ENCODE measurements at places on chromosomes 7 and 10. TPM values are rescaled to one million over a fixed set of nuclear protein-coding genes. Genes with fewer than 3 reads are reported as not detected.

GRCh38 chr10:119644994-119645393, 6.2 kb upstream of the BAG3 start:
- peaks cover 9% of the 10 kb centered on the region for H3K27me3 ChIP-seq
- peaks cover 26% of the 10 kb centered on the region for H3K4me1 ChIP-seq
- no peak overlapping the region for H3K4me3 ChIP-seq
- DNase-seq = no peak

DNA sequence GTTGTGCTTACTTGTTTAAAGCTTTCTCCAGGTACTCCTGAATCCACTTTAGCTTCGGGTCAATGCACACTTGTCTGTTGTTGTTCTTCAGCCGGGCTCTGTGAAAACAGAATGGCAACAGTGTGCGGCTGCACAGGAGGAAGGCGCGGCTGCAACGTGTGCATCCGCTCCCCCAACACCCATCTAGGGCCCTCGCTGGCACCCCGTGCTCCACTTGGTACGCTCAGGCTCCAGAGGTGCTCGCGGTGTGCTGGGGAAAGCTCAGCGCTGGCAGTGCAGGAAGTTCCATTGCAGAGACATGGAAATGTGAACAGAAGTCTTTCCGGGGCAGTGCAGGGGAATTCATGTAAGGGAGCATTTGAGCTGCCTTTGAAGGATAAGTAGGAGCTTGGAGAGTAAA, 6.3 kb downstream of the CXCL12 start:
- no peak for DNase-seq
- H3K27me3 ChIP-seq = peaks cover 11% of the 10 kb centered on the region
- H3K27ac ChIP-seq = no peak overlapping the region
- H3K4me3 ChIP-seq = no peak overlapping the region

- no peak overlapping the region for H3K27ac ChIP-seq
- H3K27me3 ChIP-seq = peaks cover 24% of the 10 kb centered on the region
- no peak for DNase-seq
- no peaks in the 10 kb centered on the region for H3K4me1 ChIP-seq
- H3K4me3 ChIP-seq = no peak overlapping the region
Measured at GRCh38 chr7:116708861-116709260, 36.9 kb downstream of the MET start.

DNA sequence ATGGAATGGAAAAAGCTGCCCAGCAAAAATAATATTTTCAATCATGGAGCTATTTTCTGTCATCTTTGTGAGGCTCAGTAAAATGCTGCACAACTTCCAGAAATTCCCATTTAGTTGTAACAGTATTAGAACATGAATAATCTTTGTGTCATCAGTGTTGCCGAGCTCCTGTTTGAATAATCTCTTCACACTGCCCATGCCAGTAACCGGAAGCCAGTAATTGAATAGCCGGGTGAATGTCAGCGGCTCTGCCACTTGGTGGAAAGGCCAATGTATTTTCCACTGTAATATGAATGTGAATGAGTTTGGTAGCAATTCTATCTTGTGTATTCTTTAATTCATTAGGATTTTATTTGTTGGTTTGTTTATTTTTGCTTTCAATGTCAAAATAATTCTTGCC, 172.5 kb upstream of the INSYN2A start:
- H3K27ac ChIP-seq = no peak overlapping the region
- H3K36me3 ChIP-seq = no peaks in the 10 kb centered on the region
- no peak for DNase-seq
- no peaks in the 10 kb centered on the region for H3K27me3 ChIP-seq
- H3K4me1 ChIP-seq = no peaks in the 10 kb centered on the region

- H3K36me3 ChIP-seq = no peaks in the 10 kb centered on the region
- peak overlapping the region; percentile 87 for H3K4me3 ChIP-seq
- DNase-seq = no peak
- peak overlapping the region; percentile 67 for H3K27ac ChIP-seq
- H3K4me1 ChIP-seq = peaks cover 40% of the 10 kb centered on the region
Measured at GRCh38 chr7:39734633-39735004, 111.2 kb downstream of the RALA start.

- H3K4me1 ChIP-seq = no peaks in the 10 kb centered on the region
- DNase-seq = peak; percentile 1
- no peak overlapping the region for H3K27ac ChIP-seq
- no peaks in the 10 kb centered on the region for H3K36me3 ChIP-seq
- no peak overlapping the region for H3K4me3 ChIP-seq
- peaks cover 9% of the 10 kb centered on the region for H3K27me3 ChIP-seq
Measured at GRCh38 chr7:27697861-27698430, 35.3 kb upstream of the HIBADH start.

GRCh38 chr7:139842401-139843210, 13.5 kb downstream of the TBXAS1 start:
- H3K27ac ChIP-seq = no peak overlapping the region
- H3K36me3 ChIP-seq = no peaks in the 10 kb centered on the region
- no peak for DNase-seq

- peaks cover 3% of the 10 kb centered on the region for H3K36me3 ChIP-seq
- no peak overlapping the region for H3K27ac ChIP-seq
- no peak for DNase-seq
Measured at GRCh38 chr10:14652067-14652466, 122.6 kb downstream of the FAM107B start.

GRCh38 chr7:31192986-31193385, 140.9 kb downstream of the ADCYAP1R1 start:
- no peak overlapping the region for H3K4me3 ChIP-seq
- no peaks in the 10 kb centered on the region for H3K4me1 ChIP-seq
- DNase-seq = peak; percentile 15
- peaks cover 19% of the 10 kb centered on the region for H3K27me3 ChIP-seq

The RAB19 gene
- 17.5 TPM for total RNA-seq

The CALU gene
- total RNA-seq = 32.4 TPM

The RADIL gene
- total RNA-seq = 0.53 TPM

The MET gene
- 2.4 TPM for total RNA-seq

The PON1 gene
- 0.65 TPM for total RNA-seq

The TMEM106B gene
- 31.6 TPM for total RNA-seq

The LIPN gene
- total RNA-seq = not detected

The FAM25G gene
- not detected for total RNA-seq
